ENCODE measurements at places on chromosomes 6 and 20.

- DNase-seq = no peak
Measured at GRCh38 chr20:47748823-47749222, 36.5 kb downstream of the SULF2 start.

DNA sequence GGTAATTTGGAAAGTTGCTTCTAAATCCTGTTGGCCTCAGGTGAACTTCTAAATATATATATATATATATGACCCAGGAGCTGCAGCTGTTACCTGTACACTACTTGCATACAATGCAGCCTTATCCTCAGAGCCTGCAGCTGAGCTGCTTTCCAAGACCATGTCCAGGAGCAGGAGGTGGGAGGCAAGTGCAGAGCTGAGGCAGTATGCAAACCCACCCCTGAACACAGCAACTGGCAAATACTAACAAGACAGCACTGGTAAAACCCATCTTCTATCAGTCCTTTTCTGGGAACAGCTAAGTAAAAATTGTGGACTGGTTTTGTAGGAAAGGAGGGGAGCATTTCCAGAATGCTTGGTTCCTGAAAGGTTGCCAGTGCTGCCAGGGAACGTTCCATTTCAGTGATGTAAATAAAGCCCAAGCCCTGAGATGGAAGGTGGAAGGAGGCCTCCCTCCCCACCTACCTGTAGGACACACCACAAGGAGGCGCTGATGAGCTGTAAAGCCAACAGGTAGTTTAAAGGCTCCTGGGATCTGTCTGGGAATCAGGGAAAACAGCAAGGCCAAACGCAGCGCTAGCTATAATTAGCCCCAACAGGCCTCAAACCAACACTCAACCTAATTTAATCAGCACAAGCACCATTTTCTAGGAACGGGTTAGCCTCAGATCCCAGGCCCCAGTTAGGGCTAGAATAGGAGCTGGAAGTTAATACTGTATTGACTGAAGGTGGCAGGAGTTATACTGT lies 93.8 kb upstream of the MAP7 start:
- peak; percentile 66 for DNase-seq

DNA sequence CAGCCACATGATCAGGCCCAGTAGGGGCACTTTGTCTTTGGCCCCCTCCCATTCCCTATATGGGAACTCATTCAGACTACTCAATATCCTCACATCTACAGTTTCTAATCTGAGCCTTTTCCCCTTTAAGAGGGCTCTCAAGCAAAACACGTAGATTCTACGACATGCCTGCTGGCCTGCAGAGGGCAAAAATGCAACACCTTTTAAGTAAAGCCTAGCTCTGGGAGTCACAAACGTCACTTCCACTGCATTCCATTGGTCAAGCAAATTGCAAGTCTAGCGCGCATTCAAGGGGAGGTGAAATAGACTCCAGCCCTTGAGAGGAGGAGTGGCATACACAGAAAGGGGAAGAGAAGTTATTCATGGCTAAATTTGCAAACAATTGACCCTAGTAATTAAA lies 70.6 kb downstream of the CDC40 start:
- no peak for DNase-seq

GRCh38 chr6:2970034-2970685 lies 1.2 kb downstream of the SERPINB6 start:
- no peak for DNase-seq

DNA sequence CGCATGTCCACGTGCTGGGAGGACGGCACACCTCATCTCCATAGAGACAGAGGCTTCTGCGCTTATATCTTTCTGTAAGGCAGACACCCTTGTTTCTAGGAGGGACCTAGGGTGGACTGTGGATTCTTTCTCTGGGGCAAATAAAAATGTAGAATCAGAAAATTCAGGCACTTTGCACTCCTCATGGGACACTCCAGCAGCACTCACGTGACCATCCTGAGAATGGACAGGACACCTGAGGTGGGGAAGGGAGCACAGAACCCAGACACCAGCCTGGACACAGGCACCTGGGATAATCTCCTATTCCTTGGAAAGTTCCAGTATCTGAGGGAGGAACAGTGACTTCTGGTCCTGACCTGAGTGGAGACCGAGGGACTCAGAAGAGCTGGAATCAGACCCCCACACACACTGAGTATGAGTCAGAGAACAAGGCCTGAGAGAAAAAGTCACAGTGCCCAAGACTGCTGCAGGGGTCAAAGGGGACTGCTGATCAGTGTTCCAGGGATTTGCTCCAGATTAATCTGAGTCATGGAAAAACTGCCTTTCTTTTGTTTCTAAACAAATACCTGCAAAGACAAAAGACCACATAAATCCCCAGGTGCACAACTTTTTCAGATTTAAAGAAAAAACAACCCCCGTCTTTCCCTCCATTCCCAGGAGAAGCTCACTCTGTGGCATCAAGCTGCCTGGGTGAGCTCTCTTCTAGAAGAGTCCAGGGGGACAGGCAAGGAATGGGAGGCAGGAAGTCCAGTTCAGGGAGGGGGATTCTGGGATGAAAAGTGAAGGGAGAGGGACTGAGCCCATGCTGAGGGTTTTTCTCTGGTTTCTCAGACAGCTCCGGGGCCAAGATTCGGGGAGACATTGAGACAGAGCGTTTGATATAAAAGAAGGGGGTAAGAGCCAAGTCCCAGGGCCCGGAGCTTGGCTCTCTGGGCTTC lies 35.6 kb upstream of the MICB start:
- DNase-seq = no peak

DNA sequence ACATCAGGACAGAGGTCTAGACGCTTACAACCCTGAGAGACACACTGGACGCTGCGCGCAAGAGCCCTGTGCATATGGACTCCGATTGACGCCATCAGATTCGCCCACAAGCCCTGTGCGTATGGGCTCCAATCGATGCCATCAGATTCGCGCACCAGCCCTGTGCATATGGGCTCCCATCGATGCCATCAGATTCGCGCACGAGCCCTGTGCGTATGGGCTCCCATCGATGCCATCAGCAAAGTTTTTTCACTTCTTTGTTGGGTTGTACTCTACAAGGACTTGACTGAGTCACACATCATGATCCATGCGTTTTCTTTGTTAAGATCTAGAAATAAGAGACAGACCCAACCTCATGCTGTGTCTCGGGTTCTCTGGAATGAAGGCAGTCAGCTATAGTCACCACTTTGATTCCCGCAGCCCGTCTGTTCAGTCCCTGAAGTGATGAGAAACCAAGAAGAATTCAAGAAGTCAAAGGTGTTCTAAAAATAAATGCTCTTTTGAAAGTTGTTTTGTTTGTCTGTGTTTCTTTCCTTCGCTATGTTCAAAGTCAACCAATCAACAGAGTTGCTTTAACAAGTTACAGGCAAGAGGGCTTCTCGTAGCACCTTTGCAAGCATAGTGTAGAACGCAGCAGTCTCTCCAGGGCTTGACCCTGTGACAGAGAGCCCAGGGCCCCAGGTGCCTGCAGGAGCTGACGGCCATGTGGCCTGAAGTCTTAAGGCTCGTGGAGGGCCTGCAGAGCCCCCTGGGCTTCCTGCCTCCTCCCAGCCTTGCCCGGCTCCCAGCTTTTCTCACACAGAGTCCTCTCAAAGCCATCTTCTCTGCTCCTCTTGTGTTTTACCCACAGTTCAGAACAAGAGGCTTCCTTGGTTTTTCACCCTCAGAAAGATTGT lies 7.9 kb downstream of the RPS6KA2 start:
- no peak for DNase-seq

DNA sequence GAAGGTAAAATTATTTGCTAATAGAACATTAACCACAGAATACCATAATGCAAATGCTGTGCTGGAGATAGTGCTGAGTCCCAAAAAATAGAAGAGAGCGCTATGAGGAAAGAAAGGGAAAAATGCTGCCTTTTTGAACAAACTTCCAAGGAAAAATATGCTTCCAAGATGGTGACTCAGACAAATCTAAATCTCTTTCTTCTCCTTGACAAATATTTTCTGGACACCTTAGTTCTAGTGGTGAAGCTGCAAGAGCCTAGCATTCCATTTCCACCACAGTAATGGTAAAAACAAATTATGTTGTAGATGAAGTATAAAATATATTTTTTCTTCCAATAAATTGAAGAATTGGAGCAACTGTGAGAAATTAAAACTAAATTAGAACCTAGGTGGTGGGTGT lies 155.6 kb upstream of the TBX18 start:
- no peak for DNase-seq

DNA sequence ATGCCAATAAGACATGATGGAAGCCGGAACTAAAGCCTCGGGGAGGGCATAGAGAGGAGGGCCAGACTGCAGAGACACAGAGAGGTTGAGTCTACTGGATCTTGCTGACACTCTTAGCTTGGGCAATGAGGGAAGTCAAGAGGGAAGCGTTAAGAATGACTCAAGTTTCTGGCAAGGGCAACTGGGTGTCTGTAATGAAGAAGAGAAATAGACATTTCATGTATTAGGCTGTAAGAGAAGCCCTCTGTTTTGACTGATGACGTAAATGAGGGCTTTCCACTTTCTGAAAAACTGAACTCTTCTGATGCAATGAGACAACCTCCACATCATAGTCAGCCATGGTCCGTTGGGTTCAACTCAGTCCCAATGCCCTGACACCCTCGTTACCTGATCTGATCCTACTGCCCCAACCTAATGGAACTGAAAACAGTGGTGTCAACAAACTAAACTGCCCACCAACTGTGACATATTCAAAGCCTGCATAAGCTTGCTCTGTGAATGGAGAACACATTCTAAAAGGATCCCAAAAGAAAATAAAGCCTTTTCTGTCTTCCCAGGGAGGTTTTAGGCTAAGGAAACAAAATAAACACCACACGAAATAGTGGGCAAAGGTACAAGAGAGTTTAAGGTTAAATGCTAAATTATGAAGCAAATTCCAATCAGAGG lies 45.8 kb upstream of the PNRC1 start:
- no peak for DNase-seq

GRCh38 chr6:148513145-148514071 lies 170.8 kb downstream of the SASH1 start:
- DNase-seq = no peak

- DNase-seq = no peak
Measured at GRCh38 chr20:47668313-47669151, 116.7 kb downstream of the SULF2 start.

DNA sequence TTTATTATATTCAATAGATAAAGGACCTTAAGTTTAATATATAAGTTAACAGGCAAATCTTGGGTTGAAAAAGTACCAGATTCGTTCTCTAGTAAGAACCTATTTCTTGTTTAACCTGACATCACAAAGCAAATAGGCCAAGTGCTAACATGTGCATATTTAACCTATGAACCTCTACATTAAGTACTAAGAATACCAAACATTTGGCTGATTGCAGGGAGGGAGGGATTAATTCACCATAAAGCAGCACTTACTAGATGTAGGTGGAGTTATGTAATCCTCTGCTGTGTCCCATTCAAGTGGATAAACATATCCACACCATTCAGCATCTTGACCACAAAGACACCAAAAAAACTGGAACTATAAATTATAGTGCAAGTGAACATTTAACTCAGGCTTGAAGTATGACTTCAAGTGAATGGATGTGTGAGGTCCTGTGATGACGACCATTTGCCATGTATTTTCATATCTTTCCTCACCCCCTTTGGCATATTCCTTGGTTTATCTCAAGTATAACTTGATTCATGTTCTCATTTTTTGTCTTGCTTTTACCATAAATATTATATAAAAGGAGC lies 10.2 kb downstream of the STX11 start:
- DNase-seq = no peak

- no peak for DNase-seq
Measured at GRCh38 chr6:130189531-130190397, 33.0 kb downstream of the SAMD3 start.

GRCh38 chr6:139490482-139490881 lies 116.0 kb upstream of the CITED2 start:
- peak; percentile 7 for DNase-seq

DNA sequence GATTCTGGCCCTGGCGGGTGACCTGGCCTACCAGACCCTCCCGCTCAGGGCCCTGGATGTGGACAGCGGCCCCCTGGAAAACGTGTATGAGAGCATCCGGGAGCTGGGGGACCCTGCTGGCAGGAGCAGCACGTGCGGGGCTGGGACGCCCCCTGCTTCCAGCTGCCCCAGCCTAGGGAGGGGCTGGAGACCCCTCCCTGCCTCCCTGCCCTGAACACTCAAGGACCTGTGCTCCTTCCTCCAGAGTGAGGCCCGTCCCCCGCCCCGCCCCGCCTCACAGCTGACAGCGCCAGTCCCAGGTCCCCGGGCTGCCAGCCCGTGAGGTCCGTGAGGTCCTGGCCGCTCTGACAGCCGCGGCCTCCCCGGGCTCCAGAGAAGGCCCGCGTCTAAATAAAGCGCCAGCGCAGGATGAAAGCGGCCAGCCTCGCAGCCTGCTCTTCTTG lies 868 bp upstream of the SLC2A4RG start:
- peak; percentile 46 for DNase-seq

DNA sequence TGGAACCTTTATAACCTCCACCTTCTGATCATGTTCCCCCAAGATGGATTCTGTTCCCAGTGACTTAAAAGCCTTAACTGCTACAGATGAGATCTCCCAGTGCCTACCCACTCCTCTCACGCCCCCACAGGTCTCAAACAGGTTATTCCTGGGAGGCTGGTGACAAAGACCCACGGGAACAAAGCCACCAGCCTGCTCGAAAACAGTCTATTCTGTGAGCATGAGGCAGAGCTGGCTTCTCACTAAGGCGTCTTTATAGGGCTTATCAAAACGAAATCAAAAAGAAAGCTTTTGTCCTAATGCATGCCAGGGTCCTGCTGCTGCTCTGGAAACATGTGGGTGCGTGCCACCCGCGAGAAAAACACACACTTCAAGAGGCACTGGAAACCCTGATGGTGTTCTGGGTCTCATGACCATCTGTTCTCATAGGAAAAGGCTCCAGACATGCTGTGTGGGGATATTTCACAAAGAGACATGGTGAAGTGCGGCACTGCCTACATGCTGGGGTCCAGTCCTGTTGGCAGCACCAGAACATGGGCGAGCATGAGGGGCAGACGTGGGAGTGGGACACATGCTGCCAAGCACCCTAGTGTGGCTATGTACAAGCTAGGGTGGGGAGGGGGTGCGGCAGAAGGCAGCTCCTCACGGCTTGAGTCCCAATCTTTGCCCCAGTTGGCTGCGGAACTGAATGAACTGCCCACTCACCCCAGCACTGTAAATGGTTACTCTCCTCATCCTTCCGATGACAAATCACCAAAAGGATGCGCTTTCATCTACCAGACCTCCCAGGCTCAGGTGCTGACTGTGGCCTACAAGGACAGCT lies 2.1 kb downstream of the FKBP1A start:
- no peak for DNase-seq

DNA sequence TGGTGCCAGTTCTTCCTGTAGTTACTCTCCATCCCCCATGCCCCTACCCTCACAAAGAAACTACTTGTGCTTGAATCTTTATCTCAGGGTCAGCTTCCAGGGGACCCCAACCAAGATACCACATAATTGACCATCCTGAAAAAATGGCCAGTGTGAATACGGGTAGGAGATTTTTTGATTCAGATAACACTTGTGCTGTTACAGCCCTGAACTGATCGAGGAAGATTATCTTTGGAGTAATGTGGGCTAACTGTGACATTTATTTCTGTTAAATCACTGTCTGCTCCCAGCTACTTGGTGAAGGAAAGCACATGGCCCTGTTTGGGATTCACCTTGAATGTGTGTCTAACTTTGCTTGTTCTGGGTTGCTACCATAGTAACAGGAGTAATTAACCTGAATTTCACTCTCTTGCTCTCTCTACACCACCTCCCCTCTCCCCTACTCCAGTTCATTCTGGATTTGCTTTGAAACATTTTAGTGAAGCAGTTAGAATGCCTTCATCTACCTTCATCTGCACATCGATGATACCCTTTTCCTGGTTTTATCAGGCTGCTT lies 219.6 kb upstream of the CHD6 start:
- no peak for DNase-seq

GRCh38 chr6:133768656-133769295 lies 120.1 kb upstream of the TCF21 start:
- no peak for DNase-seq

Data from stimulated activated naive CD4-positive, alpha-beta T cell (primary cell).